ENCODE measurements at places on chromosomes 7 and 10.

GRCh38 chr7:121313793-121314676, 14.8 kb upstream of the WNT16 start:
- peak; percentile 81 for DNase-seq

DNA sequence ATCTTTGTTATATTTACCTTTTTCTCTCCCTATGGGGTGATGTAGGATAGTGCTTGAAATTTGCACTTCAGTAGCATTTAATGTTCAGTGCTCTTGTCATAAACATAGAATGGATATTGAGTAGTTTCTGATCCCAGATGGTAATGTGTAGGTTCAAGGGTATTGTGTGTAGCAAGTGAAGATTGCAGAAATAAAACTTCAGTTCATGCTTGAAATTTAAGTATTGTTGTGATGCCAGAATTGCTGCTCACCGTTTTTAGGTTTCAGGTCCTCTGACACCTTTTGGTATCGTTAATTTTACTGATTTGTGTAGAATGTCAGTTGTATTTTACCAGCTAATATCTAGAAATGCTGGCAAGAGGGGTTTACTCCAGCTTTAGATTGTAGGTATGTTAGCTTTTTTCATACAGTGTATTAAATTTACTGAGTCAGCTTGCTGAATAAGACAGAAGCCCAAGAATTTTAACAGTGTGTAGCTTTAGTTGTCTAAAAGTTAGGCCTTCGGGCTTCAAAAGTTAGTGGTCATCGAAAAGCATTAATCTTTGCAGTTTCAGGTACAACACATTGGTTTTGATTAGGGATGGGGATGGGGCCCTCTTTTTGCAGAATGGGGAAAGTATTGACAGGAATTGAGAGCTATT, 1.9 kb downstream of the PTEN start:
- no peak for DNase-seq

DNA sequence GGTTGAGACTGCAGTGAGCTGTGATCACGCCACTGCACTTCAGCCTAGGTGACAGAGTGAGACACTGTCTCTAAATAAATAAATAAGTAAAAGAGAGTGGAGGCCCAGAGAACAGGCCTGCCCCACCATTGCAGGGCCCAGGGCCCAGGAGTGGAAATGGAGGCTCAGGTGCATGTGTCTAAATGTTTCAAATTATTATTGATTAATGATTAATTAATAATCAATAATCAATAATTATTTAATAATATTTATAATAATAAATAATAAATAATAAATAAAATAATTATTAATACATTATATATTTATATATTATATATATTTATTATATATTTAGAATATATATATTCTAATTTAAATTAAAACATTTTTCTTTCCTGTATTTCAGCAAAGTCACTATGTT, 53.7 kb upstream of the ZRANB1 start:
- DNase-seq: no peak

DNA sequence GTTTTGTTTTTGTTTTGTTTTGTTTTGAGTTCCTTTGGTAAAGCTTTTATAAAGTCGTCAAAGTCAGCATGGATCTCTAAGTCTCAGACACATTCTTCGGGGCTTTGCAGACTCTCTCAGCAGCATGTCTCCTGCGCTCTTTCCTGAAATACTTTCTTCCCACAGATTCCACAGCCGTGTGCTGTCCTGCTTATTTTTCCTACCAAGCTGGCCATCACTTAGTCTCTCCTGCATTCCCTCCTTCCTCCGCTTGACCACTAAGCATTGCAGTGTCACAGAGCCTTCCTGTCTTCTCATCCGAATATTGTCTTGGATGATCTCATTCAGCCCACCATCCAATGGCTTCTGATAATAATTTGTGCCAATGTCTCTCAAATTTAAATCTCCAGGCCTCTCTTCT, 434.3 kb upstream of the C7orf33 start:
- DNase-seq: no peak

GRCh38 chr10:114100848-114101741, 57.4 kb downstream of the ADRB1 start:
- no peak for DNase-seq

DNA sequence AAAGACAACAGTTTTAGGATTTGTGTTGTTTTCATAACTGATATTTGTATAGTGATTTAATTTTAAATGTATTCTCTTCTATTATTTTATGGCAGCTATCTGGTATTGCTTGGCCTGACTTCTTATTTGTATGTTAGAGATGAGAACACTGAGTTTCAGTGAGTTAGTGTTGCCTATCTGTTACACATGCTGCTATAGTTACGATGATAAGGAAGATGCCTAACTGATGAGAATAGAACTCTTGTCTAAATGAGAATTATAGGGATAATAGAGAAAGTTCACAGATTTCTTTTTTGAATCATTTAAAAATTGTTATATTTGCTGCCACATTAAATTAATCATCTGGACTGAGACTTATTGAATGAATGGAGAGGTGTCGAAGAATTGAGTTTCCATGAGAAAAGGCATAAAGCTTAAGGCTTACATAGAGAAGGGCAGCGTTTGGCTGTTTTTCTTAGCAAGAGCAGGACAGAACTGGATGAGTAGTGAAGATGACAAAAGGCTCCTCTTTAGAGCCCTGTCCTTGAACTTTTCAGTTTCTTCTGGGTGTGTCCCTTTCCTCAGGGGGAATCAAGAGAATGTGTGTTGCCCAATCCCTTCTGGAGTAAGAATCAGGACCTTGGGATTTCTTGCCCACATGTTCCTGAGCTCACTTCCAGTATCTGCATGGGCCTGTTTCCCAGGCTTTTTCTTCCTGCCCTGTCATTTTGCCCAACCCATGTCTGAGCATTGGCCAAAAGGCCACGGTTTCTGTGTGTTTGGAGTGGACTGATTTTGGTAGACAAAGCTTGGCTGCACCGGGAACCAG, 195.6 kb upstream of the CSTF2T start:
- DNase-seq: peak; percentile 59

GRCh38 chr7:152899004-152899403, 139.5 kb downstream of the ACTR3B start:
- no peak for DNase-seq

DNA sequence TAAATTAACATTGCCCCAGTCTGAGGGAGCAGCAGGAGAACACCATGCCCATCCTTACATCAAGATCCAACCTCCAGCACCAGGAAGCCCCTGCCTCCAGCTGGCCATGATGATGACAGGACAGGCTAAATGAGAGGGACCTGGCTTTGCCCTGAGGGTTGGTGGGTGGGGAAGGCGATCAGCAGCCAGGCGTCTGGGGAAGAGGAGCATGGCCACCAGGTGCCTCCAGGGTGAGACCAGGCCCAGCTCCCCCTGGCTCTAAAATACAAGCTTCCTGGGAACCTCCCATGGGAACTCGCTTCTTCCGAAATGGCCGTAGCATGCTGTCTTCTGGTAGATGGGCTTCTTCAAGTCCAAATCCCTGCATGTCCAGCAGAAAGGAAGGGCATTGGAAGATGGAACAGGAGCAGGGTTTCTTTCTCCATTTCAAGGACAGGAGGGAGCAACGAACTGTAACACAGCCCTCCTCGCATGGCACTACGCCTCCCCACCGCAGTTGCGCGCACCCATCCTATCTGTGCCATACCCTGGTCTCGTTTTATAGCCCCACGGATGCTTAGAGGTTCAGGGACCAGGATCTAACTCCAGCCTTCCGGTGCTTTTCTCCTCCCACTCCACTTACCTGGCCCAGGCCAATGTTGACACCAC, 15.8 kb downstream of the MAT1A start:
- DNase-seq: no peak

DNA sequence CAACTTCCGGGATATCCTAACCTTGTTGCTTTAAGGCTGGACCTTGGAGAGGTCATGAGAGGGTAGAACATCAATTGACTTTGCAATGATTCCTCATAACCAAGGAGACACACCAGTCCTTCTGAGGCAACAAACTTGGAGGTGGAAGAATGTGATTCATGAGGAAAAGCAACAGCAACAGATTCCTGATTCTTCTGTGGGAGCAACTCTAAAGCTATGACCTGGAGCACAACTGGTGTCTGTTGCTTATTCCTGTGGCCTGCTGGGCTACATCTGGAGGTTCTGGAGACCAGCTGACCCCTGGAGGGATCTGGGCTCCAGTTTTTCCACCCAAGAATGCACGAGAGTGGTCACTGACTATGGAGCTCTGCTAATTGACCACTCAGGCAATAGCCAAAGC, 116.6 kb downstream of the CREB5 start:
- DNase-seq: no peak

DNA sequence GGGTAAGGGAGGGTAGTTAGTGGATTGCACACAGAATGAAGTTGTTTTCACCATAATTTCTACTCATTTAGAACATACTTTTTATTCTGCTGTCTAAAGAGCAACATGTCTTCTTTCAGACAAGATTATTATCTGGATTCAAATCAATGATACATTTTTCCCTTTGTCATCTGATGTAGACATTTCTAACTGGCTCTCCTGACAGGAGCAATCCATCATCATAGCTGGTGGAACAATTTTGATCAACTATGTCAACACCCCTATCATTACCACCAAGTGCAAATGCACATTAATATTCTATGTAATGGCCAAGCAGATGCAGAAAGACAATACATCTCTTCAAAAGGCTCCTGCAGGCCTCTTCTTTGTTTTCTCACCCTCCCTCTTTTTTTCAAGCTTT, 672.9 kb upstream of the LRRTM3 start:
- DNase-seq: no peak

- DNase-seq: no peak
Observed at GRCh38 chr10:62015994-62016393, 114.5 kb downstream of the ARID5B start.

DNA sequence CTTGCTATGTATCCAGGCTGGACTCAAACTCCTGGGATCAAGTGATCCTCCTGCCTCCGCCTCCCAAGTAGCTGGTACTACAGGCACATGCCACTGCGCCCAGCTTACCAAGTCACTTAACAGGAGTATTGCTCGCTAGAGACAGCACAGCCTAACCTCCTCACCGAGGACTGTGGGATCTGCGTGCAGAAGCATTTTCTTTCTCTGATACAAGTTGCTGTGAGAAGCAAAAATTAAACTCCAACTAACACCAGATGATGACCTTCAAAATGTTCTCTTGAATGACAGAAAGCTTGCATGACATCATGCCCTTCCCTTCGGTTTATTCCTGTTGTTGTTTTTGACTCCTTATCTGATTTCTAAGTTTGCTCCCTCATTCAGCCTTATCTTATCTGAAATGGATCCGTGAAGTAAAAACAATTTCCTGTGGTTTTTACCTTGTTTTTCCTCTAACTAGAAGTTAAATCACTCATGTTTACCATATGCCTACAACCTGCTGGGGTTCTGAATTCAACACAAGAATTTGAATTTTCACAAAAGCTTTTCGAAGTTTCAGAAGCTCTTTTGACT, 94.4 kb upstream of the KIF5B start:
- DNase-seq: no peak

DNA sequence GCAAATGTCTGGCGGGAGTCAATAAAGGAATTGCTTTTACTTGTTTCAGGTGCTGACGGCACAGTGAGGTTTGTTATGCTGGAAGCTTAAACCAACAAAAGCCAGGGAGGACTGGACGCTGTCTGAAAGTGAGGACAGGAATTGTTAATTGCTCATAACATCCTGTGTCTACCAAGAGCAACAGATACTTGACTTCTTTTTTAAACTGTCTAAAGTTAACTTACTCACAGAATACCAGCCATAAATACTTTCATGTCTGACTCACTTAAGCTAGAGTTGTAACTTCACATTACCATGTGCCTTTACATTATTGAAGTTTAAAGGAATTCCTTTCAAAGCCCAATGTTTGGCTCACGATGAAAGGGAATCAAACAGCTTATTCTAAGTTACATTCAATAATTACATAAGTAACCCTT, 252.7 kb upstream of the SHH start:
- DNase-seq: no peak

DNA sequence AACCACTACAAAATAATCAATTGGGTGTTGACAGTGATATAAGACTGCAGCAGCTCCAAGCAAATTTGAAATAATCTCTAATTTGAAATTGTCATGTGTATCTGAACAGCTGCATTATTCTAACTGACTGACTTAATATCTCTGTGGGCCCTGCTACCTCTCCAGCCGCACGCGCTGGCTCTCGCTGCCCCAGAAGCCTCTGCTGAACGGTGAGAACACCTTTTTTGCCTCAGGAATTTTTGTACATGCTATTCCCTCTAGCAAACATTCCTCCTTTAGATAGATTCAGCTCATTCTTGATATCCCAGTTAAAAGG, 155.9 kb upstream of the MDFIC start:
- DNase-seq: no peak

DNA sequence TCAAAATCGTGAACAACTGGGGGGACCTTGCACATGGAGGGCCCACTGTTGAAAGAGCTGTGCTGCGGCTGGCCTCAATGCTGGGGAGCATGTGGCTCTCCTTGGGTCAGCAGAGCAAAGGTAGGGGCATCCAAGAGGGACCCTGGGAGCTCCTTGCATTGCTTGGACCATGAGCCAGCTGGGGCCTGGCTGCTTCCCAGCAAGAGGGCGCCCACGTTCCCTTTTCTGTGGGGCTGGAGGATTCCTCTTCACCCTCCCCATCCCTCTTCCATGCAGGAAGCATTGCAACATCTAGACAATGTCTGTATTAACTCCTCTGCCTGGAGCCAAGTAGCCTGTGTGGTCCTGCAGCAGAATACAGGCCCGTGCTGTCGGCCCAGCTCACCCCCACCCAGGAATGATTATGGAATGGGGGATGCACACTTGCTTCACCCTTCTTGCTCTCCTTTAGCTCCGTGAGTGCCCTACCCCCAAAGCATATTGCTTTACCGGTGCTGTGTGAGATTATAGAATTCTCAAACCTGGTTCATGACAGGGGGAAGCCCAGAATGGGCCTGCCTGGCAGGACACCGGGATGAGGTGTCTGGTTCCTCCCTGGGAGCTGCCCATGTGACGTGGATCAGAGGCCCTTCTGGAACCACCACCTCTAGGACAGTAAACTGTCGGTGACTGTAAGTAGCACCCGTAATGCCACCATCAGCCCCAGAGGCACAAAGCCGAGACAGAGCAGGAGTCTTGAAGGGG, 61.9 kb downstream of the SYPL1 start:
- DNase-seq: no peak

GRCh38 chr10:26214551-26215395, 1.8 kb upstream of the GAD2 start:
- DNase-seq: no peak

DNA sequence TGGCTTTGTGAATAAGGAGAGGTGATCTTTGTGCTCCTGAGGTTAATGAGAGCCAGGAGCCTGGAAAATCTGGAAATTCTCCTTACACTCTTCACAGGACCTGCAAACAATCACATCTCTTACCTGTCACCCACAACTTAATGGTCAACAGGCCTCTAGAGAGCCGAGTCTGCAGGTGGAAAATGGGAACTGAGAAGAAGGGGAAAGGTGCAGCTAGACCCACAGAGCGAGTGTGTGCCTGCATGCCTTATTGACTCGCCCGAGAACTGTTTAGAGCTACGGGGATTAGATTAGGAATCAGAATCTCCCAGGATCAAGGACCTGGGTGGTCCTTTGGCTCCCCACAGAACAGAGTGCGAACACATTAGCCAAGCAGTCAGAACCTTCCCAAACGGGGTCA, 329.6 kb downstream of the PTEN start:
- no peak for DNase-seq

Data from fibroblast of the conjunctiva (primary cell).